NCI-H1105 treated with DMSO at 0.1 percent for 48 hours (cell line): ENCODE measurements at places on chromosomes 12 and 14.

- no peak for DNase-seq
Measured at GRCh38 chr12:14577344-14577743, 9.7 kb upstream of the PLBD1 start.

- no peak for DNase-seq
Measured at GRCh38 chr12:20883288-20883687, 72.8 kb downstream of the SLCO1B3 start.

- DNase-seq = peak; percentile 85
Measured at GRCh38 chr14:64549791-64550620, at the start of gene PPP1R36. Gene PPP1R36, plus strand, starts transcription at chr14:64549961. Its CDS starts 37 bp downstream, at chr14:64549998.

GRCh38 chr14:91606851-91607250 is 96.7 kb upstream of the PPP4R3A start:
- no peak for DNase-seq

GRCh38 chr12:57852620-57853500 is 6.3 kb upstream of the CTDSP2 start:
- DNase-seq = no peak
